ENCODE measurements at places on chromosomes 6 and 20.

- DNase-seq, result no peak
These were observed 5.4 kb downstream of the ENPP4 start for GRCh38 chr6:46135176-46135575.

DNA sequence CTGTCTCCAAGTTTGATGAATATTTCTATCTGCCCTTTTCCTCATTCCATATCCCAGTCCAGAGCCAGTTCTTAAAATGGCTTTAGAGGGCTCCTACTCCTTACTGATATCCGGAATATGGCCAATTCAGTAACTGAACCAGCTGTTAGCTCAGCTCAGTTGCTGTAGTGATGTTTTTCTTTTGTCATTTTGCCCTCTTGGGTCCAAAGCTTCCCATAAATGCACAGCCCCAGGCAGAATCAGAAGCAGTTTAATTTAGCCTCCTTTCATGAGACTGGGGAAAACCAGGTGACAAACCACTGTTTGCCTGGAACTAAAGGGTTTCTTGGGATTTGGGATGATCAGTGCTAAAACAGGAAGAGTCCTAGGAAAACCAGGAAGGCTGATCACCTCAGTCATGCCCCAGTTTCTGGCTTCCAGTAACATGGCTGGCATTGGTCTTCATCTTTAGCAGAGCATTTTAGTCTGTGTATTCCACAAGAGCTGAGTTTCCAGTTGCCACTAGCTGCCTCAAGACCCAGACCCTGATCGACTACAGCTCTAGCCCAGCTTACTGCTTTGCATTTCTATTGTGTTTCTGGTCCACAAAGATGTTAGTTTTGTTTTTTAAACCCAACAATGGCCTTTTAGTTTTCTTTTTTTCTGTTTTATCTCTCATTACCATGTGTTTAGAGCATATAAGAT lies 40.6 kb upstream of the REV3L start:
- DNase-seq, result no peak

- peak; percentile 28 for DNase-seq
These were observed 17.4 kb downstream of the NKX2-2 start for GRCh38 chr20:21496452-21496851.

- DNase-seq, result no peak
These were observed 791.5 kb downstream of the TFAP2A start for GRCh38 chr6:9623228-9623832.

GRCh38 chr6:156809034-156809433 lies 31.9 kb downstream of the ARID1B start:
- DNase-seq, result peak; percentile 52

GRCh38 chr6:90271831-90272230 lies 24.8 kb downstream of the BACH2 start:
- no peak for DNase-seq

DNA sequence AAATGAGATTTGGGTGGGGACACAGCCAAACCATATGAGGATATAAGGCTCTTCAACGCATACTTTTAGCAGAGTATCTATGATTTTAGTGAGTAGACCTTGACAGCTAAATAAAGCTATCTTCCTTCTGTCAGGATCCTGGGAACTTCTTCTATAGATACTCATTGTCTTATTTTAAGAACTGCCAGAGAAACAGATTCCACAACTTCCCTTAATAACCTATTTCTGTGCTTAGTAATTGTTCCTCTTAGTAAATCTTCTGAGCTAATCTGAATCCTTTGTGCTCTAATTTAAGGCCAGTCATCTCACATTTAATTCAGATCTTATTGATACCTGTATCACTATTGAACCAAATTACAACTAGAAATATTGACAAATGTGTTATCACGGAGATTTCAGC lies 64.0 kb upstream of the CEP85L start:
- DNase-seq, result no peak

DNA sequence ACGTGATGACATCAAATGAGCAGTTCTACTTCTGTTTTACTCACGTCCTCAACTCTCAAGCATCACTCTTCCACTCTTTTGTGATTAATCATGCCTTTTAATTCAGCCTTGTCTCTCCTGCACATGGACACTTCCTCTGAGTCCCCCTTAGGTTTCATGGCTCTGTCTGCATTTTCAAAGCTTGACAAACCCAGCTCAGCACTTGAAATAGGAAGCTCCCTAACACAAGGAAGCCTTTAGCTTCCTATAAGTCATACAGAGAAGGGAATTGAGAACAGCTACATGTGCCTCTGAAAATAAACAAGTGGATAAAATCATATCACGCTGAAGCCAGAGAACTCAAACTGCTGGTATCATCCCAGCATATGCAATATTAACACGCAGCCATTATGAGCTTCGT lies 21.2 kb downstream of the KIF16B start:
- no peak for DNase-seq

DNA sequence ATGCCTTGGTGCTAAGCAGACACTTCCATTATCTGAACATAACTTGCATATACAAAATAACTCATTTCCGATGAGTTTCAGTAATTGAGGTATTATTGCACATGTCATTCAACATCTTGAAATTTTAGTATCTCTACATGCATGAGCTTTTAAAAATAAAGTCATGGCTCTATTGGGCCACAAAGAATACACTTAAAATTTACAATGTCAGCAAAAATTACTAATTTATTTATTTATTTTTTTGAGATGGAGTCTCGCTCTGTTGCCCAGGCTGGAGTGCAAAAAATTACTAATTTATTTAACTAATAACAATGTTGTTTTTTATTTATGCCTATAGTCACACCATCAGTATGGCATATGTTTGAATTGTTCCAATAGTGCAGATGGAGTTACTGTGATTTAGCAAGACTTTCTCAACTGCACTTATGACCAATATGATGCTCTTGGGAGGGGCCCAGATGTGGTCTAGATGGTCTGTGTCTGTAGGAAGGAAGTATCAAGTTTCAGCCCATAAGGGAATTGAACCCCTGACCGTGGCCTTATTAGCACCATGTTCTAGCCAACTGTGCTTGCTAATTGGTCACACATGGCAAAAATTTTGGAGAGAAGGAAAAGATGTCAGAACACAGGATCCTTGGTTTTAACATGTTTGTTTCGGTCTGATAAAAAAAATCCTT lies 370.7 kb upstream of the TSHZ2 start:
- no peak for DNase-seq

- DNase-seq, result peak; percentile 11
These were observed 64.2 kb upstream of the BTN3A2 start for GRCh38 chr6:26300828-26301227.

GRCh38 chr6:160837146-160837545 lies 135.1 kb downstream of the PLG start:
- DNase-seq, result no peak

- no peak for DNase-seq
These were observed 4.6 kb downstream of the ADIG start for GRCh38 chr20:38585404-38586180.

DNA sequence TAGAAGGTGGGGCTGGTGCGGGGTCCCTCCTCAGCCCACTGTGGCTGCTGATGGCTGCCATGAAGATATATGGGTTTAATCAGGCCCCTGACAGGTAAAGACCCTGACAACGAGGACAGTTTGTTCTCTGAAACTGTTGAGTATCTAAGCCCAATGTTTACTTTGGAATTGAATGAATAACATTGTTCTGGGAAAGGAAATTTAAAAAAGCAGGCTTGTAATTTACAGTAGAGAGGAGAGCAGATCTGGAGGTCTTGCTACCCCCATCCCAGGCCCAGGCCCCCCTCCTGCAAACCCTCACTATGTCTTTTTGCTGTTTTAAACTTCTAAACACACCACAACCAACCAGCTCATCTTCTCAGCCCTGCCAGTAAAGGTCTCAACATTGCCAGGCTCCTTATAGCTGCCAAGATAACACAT lies 171.3 kb downstream of the CDC5L start:
- peak; percentile 47 for DNase-seq

DNA sequence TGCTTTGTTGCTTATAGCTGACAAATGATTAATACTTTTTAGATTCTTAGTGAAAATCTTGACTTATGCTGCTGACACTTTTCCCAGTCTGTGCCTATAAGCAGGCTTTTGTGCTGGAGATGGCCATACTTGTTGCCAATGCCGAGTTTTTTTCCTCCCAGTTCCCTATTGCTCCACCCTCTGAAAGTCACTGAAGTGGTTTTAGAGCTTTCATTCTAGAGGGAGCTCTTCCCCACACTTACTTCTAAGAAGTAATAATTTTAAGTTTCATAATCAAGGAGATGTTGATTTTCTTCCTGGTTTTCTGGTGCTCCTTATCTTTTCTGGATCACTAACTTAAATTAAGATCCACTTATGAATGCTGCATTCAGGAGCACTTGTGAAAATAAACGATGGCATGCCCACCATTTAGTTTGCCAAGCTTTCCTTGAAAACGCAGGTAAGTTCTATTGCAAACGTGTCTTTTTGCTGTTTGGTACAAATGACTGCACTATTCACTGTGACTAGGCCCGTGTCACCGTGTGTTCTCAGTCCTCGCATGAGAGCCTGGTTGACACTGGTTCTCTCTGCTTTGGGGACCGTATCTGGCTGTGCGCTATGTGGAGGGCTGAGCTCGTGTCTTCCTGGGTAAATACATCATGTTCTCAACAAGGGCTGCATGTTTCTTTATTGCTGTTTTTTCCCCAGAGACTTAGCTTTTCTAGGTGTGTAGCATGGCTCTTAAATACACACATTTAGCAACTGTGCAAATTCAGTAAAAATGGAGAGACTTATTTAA lies 50.2 kb downstream of the GFRA4 start:
- peak; percentile 32 for DNase-seq

DNA sequence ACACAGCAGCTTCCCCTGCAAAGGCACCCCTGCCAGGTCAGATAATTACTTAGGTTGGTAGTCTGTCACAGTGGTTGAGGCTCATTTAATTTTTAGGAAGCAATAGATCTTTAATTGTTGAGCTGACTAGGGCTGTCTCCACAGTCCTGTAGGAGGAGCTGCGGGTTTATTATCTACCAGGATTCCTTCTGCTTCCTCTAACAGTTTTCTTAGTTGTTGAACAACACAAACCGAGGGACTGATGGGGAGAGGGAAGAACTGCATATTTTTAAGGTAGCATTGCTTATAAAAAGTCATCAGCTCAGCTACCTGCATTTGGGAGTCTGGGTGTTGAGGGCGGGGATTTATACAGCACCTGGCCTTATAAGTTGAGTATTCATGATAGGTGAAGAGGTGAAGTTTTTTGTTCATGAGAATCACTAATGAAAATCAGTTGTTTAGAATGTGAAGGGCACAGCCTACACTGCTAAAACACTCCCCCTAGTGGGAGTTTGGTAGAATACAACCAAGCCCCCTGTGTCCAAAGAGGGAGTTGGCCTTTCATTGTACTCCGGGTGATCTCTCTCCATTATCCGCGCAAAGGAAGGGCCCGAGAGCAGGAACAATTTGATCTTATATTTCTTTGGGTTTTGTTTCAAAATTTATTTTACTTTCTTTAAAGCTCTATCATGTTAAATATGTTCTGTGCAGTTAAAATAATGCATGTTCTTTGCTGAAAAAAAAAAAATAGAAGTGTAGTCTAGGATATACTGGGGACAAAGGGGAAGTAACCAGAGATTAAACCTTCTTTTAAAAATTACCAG lies 69.6 kb downstream of the SSR1 start:
- peak; percentile 73 for DNase-seq

- peak; percentile 24 for DNase-seq
These were observed 38.6 kb upstream of the SENP6 start for GRCh38 chr6:75563032-75563431.

- DNase-seq, result peak; percentile 93
These were observed at the start of gene PROCR for GRCh38 chr20:35171753-35172433. Gene PROCR (plus strand): TSS chr20:35172072. CDS start chr20:35172155, 83 bp downstream.

DNA sequence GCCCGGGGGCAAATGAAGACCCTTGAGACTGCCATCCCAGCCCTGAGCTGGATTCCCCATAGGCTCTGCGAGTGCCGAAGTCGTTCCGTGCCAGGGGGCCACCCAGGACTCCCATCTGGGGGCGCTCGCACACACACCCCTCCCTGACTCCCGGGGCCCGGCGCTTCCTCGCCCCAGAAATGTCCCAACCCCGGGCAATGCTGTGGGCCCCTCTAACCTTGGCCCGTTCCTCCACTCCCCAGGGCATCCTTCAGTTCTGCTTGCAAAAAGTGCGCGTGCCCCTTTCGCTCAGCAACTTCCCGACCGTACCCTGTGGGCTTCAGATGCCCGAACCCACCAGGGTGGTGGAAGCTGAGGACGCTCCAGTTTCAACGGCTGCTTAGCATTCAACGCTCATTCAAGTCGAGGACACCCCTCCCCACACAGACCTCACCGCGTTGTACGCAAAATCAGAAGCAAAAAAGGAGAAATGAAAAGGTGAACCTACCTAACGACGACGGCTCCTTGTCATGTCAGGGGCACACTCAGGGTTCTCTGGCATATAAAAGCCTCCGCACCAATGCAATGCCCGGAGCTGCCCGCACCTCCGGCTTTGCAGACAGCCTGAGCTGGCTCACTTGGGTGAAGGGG lies 25.3 kb downstream of the RIPOR2 start:
- no peak for DNase-seq

- DNase-seq, result no peak
These were observed 40.6 kb upstream of the SUMO4 start for GRCh38 chr6:149359440-149359839.

DNA sequence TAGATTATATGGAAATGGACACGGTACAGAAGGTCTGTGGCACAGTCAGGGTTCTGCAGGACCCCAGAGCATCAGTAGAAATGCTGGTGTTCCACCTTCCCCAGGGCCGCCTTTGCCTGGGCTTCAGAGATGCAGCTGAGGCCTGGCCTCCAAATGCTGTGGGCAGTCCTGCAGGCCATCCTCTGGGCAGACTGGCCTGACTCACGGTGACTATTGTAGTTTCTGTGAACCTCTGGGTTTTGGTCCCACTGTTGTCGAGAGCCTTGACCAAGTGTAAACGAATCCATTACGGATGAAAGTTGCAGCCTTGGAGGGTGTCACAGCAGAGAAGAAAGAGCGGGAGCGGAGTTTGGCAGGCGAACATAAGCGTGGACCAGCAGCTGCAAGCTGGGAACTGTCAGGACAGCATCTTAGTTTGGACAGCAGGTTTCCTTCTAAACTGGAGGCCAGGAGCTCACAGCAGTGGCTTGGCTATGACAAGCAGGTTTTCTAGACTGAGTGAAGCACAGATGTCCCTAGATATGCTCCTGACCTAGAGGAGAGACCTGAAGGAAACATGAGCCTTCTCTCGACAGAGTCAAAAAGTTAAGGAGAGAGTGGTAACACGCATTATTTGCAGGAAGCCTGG lies 46.2 kb upstream of the BCLAF1 start:
- no peak for DNase-seq

DNA sequence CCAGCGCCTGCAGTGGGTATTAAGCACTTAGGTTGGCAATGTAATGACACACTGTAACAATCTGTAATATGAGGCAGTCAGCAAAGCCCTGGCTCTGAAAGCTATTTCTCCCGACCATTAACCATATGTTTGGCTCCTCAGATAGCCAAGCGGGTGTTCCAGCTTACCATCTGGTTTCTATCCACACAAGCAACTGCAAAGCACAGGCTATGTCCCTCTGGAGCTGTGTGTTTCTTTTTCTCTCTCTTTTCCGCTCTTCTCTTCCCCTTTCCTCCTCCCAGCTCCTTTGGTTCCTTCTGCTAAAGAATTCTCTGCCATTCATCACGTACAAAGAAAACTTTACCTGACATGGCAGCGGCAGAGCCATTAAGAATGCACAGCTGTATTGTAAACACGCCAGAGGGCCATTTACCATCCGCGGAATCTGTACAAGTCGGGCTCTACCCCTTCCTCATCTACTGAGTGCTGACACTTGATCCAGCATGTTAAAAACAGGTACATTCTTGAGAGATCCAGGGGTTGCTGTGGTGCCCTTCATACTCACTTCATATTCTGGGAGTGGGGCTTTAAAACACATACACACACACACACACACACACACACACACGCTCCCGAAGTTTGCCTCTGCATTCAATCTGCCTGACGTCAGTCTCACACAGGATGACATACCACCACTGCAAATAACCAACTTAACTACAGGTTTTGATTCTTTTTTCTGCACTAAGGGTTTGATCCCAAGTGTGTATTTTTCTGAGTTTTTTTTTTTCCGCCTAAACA lies 77.2 kb downstream of the BACH2 start:
- DNase-seq, result peak; percentile 96
